ENCODE measurements at places on chromosomes 2 and 18.

DNA sequence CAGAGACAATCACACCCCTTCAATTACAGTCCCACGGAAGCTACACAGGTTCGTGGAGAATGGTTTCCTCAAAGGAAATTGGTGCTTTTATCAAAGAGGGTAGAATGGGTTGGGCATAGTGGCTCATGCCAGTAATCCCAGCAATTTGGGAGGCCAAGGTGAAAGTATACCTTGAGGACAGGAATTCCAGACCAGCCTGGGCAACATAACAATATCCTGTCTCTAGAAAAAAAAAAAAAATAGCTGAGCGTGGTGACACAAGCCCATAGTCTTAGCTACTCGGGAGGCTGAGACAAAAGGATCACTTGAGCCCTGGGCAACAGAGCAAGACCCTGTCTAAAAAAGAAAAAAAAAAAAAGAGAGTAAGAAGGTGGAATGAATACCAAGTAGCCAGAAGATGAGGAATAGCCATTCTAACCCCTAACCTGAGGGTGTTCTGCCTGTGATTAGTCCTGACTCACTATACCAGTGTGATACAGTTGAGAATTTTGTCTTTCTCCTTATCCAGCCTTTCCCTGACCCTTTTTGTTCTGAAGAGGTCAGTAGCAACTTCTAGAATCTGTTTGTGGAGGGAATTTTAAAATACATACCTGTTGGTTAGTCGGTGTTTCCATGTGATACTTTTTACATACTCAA is 283.2 kb downstream of the MREG start:
- DNase-seq = no peak

GRCh38 chr18:46246101-46246500 is 141.9 kb downstream of the HAUS1 start:
- DNase-seq = no peak

DNA sequence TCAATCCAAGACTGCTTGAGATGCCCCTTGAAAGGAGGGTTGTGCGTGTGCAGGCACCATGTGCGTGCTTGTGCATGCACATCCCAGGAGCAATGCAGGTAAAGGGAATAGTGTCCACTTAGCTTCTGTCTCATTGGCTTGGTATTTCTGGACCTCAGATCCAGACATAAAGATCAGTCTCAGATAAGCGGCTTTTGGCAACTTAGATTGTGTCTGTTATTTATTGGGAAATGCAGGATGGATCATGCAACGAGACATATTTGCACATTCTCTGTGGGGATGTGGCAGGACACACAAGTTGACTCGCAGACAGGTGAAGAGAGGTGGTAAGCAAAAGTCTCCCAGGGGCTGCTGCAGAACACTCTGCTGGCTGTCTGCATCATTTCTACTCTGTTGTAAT is 67.9 kb downstream of the SETBP1 start:
- DNase-seq = no peak

GRCh38 chr2:108786008-108786353 is 590 bp upstream of the CCDC138 start:
- no peak for DNase-seq

- no peak for DNase-seq
Observed at GRCh38 chr2:168194784-168195522, 52.4 kb downstream of the STK39 start.

GRCh38 chr2:195092341-195092740 is 564.7 kb upstream of the SLC39A10 start:
- DNase-seq = no peak

DNA sequence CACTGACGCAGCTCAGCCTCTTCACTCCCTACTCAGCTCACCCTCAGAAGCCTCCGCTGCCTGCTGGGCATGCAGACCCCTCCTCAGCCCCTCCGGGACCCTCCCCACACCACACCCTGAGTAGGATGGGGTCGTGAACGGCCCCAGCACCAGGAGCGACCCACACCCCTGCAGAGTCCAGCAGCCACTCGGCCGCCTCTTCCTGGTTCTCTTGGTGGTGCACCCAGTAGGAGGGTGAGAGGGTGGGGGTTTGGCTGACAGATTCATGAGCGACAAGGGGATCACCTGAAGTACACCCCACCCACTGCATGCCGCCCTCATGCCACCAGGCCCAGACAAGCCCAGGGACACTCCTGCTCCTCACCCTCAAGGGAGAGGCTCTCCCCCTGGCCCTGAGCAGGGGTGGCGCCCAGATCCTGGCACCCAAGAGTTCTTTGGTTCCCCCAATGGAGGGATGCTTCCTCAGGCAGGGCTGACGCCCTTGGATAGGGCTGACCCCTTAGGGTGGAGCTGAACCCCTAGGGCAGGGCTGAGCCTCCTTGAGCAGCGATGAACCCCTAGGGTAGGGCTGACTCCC is 76.6 kb upstream of the GPC1 start:
- DNase-seq = no peak

DNA sequence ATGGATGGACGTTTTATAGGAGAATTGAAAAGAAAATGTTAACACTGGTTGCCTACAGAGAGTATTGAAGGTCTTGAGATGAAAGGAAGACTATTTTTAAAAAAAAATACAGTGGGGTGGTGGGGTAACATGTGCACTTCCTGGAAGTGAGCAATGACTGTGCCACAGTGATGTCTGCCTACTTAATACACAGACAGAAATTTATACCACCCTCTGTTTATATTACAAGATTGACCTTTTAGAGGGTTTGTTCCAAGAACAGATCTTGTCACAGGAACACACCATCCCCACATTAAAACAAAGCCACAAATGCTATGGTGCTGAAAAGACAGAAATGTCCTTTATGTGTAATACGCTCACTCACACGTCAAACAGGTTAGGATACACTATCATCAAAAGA is 87.6 kb downstream of the THADA start:
- no peak for DNase-seq

GRCh38 chr2:135052042-135052876 is at the start of gene RAB3GAP1:
RAB3GAP1 (plus strand) TSS chr2:135052292; CDS start chr2:135052308, 16 bp downstream.
- DNase-seq = peak; percentile 82

- DNase-seq = no peak
Observed at GRCh38 chr2:54429054-54429453, 27.1 kb upstream of the SPTBN1 start.

DNA sequence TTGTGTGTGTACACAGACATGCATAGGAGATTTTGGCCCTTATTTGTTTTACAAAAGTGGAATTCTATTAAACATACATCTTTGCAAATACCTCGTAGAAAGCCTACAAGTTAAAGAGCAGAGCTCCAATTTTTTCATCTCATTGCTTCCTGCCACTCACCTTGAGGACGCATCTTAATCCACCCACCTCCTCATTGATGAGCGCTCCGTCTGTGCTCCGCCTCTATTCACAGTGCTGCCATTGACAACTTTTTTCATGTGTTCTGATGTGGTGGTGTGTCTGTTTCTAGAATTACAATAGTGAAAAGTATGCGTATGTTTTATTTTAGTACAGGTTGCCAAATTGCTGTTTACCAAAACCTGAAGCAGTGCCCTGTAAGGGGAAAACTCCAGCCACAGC is 36.3 kb downstream of the NEURL3 start:
- no peak for DNase-seq

DNA sequence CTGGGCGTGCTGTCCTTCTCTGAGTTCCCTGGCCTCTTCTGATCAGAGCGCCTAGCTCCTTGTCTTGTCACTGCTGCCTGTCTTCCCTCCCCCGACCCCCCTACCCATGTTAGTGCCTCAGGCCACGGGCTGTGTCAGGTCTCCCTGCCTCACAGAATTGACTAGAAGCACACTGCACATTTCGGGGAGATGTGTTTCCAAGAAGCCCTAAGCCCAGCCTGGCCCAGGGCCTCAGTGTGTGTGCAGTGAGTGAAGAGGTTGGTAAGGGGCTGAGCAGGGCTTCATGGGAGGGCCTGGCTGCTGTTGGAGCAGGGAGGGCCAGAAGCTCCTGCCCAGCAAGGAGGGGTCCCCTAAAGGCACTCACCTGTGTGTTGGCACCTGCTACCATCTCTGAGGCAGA is 13.1 kb downstream of the KCNF1 start:
- DNase-seq = no peak

DNA sequence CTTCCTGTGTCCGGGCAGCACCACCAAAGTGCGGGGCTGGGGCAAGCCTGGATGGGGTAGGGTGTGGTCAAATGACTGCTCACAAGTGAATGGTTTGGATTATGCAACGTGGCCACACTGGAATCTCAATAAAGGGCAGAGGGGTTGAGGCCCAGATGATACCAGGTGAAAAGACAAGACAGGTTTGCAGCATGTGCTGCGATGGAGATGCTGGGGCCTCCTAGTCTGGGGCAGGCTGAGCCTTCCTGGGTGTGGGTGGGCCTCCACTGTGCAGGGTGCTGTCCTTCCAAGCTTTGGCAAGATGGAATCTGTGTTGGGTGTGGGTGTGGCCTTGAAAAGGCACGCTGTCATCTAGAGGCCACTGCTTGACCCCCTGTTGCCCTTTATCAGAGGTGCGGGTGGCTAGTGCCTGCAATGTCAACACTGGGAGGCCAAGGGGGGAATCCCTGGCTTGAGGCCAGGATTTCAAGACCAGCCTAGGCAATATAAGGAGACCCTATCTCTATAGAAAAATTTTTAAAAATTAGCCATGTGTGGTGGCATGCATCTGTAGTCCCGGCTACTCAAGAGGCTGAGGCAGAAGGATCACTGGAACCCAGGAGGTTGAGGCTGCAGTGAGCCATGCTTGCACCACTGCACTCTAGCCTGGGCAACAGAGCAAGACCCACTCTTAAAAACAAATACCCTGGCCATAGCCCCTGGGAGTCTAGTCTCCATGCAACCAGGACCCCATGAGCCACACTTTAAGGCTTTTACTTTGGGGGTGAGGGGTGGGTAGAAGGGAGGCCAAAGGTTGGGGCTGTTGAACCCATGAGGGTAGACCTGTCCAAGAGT is 13.8 kb downstream of the RRM2 start:
- no peak for DNase-seq

DNA sequence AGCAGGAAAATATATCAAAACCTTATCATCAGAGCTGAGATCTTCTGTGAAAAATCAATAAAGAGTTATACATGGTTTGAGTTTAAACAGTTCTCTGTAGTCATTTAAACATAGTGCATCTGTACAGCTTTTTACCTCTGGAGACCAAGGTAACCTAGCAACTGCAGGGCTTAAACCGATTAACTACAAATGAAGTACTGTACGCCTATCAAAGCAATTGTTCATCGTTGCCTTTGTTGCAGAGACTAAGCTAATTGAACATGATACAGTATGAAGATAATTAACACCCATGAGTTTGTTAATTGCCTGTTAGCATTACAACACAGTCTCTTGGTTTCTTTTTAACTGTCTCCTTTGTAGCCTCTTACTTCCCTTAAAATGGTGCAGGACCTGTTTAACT is 147.9 kb downstream of the LNPK start:
- no peak for DNase-seq

DNA sequence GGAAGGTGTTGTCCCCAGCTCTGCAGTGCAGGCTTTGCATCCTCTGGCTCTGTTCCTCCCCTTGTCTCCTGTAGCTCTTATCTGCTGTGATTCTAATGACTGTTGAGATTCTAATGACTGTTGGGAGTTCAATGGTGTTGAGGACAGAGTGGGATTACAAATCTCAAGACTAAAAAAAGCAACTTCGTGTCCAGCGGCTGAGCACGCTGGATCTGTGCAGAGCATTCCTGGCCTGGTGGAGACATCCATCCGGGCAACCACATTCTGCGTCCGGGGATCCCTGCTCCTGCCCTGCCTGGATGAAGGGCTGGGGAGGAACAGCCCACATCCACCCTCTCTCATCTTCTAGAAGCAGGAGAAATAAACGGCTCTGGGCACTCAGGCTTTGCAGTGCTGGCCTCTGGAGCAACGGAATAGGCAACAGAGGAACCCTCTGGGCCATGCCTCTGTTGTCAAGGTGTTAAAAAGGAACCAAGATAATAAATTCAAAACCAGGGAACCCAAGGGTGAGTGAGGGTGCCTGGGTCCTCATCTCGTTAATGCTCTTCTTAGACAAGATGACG is 106.7 kb upstream of the ASB18 start:
- peak; percentile 27 for DNase-seq

DNA sequence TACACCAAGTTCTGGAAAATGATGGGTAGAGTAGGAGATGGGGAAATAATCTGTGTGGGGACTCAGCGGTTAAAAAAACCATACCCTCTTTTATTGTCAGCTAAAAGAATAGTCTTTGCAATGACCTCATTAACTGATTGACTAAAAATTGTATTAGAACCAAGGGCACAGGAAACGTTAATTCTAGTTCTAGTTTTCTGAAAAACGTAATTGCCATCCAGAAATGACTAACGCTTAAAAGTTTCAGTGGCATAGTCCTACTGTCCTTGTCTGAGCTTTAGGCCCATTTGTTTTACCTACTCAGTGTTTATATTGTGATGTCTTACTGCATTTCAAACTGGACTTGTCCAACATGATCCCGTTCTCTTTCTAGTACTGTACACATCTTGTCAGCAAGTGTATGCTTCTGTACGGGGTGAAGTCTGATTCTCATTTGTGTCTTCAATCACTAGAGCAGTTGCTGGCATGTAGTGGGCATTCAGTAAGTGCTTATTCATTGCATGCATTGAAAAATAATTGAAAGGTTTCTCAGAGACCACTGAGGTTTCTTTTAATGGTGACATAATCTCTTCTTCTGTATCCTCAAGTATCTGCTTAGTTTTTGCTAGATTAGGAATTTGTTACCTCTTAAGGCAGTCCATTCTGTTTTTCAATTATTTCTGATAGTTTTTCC is 81.5 kb downstream of the ZNF407 start:
- no peak for DNase-seq

GRCh38 chr2:236755278-236755840 is 185.7 kb downstream of the ACKR3 start:
- DNase-seq = no peak

DNA sequence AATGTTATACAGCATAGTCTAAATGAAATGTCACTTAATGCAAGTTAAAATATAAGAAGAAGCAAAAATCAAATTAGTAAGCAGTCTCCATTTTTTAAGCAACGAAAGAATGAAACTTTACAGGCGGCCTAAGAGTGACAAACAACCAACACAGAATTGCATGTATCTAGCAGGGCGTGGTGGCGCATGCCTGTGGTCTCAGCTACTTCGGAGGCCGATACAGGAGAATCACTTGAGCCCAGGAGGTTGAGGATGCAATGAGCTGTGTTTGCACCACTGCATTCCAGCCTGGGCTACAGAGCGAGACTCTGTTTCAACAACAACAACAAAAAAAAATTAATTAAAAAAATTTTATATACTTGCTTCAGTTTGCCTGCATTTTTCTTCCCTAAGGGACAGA is 16.6 kb downstream of the RBMS1 start:
- DNase-seq = no peak

- DNase-seq = no peak
Observed at GRCh38 chr2:42819160-42819559, 26.8 kb upstream of the HAAO start.

DNA sequence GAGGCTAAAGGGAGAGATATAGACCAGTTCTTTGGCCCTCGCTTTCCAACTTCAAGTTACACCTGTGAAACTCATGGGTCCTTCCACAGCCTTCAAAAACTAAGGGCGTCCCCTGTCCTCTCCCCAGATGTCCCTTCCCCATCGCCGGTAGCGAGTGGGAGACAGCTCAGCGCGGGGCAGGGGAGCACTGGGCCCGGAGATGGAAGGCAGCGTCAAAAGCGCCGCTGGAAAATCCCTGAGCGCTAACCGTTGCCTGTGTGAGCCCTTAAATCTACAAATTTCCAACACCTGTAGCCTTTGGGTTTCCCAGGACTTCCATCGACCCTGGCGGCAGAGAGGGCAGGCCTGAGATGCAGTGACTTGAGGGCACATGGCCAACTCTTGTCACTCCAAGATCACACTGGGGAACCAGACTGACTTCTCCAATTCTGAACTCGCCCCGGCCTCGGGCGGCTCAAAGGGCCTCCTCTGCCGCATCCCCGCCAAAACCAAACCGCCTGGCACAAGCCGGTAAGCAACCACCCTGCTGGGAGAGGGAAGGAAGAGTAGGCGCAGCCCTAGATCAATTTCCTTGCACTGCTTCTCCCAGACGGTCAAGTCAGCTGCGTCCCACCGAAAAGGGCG is 879 bp upstream of the EPAS1 start:
- peak; percentile 49 for DNase-seq
